ENCODE measurements at places on chromosomes 4 and X. TPM values are rescaled to one million over a fixed set of nuclear protein-coding genes. Genes with fewer than 3 reads are reported as not detected.

DNA sequence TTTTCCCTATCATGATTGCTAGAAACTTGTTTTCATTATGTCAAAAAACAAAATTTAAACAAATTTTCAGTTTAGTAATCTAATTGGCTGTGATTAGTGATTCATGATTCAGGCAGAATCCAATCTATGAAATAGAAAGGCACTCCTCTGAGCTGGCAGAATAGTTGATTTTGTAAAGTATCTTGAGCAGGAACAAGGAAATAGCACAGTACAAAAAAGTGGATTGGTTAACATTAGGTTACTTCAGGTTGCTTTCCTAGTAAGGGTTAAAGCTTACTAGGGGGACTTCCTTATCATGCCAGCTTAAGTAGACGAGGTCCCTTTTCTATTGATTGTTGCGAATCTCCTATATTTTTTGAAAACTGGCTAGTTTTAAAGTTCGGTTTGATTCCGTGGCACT, 43.4 kb upstream of the PRDM5 start:
- DNase-seq = no peak

- DNase-seq = no peak
Measured at GRCh38 chr4:26503427-26503826, 13.1 kb upstream of the CCKAR start.

- no peak for DNase-seq
Measured at GRCh38 chr4:2006956-2007653, 1.7 kb downstream of the NELFA start.

GRCh38 chr4:46648088-46648744, 258.3 kb upstream of the GABRA2 start:
- no peak for DNase-seq

UCHL1 gene
- total RNA-seq = 36.8 TPM

BST1 gene
- total RNA-seq = 10.2 TPM

OTUD6A gene
- not detected for total RNA-seq

SPANXN2 gene
- total RNA-seq = not detected

TMSB15C gene
- 0.47 TPM for total RNA-seq
